ENCODE measurements at places on chromosomes 2 and 18.

DNA sequence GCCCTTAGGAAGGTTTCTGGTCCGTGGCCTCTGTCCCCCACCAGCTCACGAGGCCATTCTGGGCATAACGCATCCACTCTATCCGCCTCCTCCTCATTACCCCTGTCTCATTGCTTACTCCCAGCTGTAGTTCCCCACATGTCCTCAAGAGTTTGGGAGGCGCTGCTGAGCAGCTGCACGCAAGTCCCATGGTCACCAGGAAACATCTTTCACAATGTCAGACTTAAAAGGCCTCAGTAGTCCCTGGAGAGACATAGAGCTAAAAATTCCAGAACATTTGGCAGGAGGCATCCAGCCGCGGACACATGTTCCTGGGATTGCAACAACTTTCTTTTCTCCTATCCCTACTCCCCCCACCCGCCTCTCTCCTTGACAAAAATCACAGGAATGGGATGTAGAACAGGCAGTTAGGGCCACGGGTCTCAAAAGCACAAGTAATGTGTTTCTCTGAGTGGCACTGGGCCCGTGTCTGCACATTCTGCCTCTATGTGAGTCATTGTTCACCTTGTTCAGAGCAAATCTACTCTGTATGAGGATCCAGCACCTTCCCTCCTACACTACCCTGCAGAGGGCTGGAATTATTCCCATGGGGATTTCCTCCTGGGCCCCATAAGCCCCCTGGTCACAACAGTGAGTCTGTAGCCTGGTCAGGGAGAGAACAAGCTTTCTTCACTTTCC, 8.1 kb downstream of the LBH start:
- DNase-seq = peak; percentile 67

DNA sequence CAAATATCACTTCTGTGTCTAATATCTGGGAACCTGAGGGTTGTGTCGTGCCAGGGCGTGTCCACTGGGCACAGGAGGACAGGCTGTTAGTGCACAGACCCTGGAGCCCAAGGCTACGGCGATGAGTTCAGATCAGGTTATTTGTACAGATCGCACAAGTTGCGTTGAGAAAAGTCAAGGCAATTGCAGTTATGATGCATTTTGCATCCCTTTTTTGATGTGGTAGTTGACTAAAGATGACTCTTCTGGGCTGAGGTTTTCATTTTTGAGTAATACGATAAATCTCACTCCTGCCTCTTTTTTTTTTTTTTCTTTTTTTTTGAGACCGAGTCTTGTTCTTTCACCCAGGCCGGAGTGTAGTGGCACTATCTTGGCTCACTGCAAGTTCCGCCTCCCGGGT, 7.2 kb downstream of the RBFA start:
- no peak for DNase-seq

- no peak for DNase-seq
These were observed 12.7 kb downstream of the DGUOK start for GRCh38 chr2:73939419-73939818.

- DNase-seq = no peak
These were observed at the start of gene EMILIN1 for GRCh38 chr2:27078267-27079194. Gene EMILIN1 (plus strand): TSS chr2:27078615. CDS start chr2:27079066, 451 bp downstream.

DNA sequence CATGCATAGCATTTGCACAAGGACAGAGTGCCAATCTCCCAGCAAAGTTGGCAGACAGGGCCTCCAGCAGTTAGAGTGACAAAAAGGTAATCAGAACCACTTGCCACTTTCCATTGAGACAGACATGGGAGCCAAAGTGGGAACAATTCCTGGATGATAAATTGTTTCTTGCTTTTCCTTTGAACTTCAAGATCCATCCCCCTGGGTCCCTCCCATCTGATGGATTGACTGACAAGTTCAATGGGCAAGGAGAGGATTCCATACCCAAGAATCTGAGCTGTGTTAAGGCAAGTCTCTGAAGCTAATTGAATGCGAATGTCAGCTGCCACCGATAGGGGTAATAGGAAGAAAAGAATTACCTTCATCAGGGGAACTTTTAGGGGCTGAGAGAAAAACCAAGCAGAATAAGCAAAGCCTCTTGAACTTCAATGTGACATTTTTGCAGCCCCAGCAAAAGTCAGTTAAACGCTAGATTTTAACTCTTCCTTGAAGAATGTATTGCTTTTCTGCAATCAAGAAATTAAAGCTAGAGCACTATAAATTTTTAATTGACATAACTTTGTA, 96.5 kb downstream of the LYPD1 start:
- DNase-seq = no peak

DNA sequence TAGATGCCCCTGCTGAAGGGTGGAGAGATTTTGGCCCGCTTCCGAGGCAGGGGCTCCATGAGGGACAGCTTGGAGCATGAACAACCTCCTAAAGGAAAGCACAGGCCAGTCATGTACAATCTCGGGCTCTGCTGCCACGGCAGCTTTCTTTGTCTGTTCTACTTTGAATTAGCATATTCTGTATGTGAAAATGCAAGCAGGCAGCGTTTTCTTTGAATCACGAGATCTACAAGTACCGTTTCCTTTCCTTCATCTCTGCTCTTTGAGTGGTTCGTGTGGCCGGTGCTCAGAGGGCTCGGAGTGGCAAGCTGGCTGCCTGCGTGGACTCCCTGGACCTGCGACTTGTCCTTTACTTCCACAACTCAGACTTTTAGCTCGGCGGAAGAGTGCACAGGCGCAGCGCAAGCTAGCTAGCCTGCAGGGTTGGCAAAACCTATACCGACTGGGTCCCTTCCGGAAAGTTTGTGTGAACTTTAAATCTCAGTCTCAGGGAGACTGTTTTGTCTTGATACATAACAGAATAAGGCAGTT, 6.9 kb downstream of the TWIST2 start:
- DNase-seq = no peak

GRCh38 chr2:95315801-95316411, 18.8 kb downstream of the KCNIP3 start:
- DNase-seq = no peak

DNA sequence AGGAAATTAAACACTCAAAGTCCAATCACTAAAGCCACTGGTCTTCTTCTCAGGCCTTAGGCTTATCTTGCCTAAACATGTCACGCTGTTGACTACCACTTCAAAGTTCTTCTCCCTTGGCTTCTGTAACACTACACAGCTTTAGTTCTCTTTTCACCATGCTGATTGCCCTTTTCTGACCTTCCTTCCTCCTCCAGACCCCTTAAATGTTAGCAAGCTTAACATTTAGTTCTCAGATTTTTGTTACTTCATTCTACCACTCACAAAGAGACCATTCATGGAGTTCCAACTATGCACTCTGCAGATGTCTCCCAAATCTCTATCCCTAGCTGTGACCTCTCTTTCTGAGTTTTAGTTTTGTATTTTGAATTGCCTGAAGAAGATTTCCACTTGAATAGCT, 64.4 kb downstream of the TTC21B start:
- no peak for DNase-seq

GRCh38 chr18:77086656-77087392, 45.8 kb downstream of the MBP start:
- no peak for DNase-seq
